ENCODE measurements at places on chromosomes 4 and X.

GRCh38 chr4:4502694-4503311 is 39.0 kb downstream of the STX18 start:
- DNase-seq = no peak

GRCh38 chrX:126272795-126273497 is 106.9 kb upstream of the DCAF12L2 start:
- no peak for DNase-seq

DNA sequence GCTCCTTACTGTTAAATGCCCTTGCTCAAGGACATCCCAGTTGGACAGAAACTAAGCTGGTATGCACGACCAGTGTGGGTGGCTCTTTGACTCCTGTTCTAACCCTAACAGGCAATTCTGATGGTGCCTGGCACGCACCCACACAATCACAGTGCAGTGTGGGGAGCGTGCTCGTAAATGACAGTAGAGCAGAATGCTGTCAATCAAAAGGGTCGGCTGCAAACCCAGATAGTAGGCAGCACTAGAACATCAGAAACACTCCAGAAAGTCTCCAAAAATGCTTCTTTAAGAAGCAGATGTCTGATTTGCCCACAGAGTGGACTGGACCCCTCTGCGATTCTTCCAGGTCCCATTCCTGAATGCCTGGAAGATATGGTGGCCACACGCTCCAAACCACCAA is 37.6 kb upstream of the MTM1 start:
- DNase-seq = no peak

- no peak for DNase-seq
Observed at GRCh38 chr4:170805352-170805751, 715.6 kb upstream of the AADAT start.

DNA sequence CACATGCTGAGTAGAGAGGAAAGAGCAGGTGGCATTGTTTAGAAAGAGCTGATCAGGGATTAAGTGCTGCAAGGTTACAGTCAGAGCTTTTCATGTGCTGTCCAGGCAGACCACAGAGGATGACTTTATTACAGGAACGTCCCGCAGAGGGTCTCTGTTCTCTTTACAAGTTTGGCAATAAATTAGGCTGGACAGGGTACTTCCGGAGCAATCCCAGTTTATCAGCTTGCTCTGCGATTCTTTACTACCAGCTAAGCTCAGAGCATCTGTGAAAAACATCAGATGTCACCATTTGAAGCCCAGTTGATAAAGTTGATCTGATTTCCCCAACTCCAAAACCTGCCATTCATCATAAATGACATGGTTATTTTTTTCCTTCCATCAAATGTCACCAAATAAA is 633.1 kb downstream of the NLGN4X start:
- no peak for DNase-seq

DNA sequence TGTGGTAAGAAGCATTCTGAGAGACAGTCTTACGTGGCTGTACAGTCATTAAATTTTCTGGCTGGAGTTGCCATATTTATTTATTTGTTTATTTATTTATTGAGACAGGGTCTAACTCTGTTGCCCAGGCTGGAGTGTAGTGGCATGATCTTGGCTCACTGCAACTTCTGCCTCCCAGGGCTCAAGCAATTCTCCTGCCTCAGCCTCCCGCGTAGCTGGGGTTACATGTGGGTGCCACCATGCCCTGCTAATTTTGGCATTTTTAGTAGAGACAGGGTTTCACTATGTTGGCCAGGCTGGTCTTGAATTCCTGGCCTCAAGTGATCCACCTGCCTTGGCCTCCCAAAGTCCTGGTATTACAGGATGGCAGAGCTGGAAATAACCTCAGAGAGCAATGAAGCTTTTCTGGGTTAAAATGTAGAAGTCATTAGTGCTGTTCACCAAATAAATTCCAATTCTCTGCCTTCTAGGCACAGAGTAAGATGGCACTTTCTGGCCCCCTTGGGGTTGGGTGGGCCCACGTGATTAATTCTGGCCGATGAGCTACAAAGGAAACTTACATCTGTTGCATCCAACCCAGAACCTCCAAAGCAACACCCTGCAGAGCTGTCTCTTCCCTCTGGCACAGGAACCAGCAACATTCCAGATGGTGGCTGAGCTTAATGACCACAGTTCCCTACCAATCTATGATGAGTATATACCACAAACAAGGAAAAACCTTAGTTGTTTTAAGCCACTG is 4.5 kb downstream of the MRFAP1 start:
- no peak for DNase-seq

- DNase-seq = no peak
Observed at GRCh38 chrX:149286940-149287349, 218.2 kb downstream of the IDS start.

DNA sequence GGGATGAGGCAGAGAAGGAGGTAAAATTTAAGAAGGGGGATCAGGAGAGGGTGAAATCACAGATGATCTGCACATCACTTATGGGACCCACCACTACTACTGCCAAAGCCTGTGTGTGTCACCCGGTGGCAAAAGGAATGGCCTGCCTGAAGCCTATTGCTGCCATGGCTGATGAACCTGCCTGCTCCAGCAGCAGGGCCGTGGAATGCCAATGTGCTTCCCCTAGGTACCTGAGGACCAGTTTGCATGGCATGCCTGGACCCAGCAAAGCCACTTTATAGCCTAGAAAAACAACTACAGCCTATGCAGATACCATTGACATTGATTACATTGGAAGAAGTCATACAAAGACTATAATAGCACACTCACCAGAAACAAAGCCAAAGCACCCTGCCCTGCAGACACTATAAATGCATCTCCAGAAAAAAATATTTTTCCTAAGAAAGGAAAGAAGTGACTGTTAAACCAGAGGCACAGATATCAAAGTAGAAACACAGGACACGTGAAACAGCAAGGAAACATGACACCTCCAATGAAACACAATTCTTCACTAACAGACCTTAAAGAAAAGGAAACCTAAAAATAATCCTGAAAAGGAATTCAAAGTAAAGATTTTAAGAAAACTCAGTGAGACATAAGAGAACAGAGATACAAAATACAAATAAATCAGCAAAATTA is 680.7 kb upstream of the GRID2 start:
- DNase-seq = no peak

Data from GOT3 (cell line).